Activated T-cell treated with anti-CD3 and anti-CD28 coated beads, Interleukin-2, amount 50 U/mL, for 48 hours (primary cell): ENCODE measurements at places on chromosomes 7 and 10.

- DNase-seq: no peak
These were observed 21.5 kb downstream of the CHST3 start for GRCh38 chr10:71985542-71986250.

DNA sequence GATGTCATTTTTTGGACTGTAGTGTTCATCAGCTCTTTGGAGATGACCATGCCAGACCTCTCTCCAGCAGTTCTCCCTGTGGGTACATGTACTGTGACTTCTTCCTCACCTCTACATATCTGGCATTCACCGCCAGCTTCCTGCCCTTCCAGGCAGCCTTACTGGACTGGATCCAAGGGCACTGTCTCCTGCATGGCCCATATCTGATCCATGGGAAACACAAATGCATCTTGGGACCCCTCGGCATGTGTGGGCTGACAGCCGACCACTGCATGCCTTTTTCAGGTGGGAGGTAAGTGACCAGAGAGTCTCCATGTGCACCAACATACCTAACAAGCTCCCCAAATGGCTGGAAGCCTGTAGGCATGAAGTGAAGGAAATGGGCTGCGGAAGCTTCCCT is 3.9 kb upstream of the BLVRA start:
- no peak for DNase-seq

DNA sequence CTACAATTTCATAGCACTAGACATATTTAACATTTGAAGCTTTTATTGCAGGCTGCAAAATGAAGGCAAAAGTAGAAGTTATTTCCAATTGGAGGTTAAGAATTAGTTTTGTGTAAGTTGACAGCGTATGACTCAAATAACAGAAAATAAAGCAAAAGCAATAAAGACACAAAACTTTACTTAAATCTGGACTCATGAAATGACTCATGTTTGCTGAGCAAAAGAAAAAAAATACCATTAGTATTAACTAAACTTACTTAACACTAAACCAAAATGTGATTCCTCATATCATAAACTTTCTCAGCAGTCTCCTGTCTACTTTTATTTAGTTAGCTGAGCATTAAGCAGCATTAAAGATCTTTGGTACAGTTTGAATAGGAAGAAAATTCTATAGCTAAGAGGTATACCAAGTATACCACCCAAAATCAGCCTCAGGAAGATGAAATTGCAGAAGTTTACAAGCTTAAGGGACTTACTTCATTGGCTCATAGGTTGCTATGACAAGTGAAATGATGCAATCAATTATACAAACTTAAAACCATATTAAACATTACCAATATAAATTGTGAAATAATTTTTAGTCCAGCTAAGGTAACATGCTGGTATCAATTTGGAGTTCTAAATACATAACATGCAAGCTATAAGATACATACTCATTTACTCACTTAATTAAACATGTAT is 1131.4 kb downstream of the XPNPEP1 start:
- no peak for DNase-seq

DNA sequence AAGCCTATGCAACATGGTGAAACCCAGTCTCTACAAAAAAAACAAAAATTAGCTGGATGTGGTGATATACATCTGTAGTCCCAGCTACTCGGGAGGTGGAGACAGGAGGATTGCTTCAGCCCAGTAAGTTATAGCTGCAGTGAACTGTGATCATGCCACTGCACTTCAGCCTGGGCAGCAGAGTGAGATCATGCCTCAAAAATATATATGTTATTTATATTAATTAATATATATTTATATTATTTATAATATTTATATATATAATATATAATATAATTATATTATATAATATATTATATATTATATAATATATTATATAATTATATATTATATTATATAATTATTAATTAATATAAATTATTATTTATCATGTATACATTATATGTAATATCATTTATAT is 1158.4 kb upstream of the AUTS2 start:
- DNase-seq: no peak

GRCh38 chr10:13703101-13703818 is 116.5 kb downstream of the PRPF18 start:
- DNase-seq: no peak

GRCh38 chr10:129523723-129524316 is 56.8 kb downstream of the MGMT start:
- no peak for DNase-seq

GRCh38 chr10:73920089-73920488 is 9.2 kb downstream of the PLAU start:
- no peak for DNase-seq

DNA sequence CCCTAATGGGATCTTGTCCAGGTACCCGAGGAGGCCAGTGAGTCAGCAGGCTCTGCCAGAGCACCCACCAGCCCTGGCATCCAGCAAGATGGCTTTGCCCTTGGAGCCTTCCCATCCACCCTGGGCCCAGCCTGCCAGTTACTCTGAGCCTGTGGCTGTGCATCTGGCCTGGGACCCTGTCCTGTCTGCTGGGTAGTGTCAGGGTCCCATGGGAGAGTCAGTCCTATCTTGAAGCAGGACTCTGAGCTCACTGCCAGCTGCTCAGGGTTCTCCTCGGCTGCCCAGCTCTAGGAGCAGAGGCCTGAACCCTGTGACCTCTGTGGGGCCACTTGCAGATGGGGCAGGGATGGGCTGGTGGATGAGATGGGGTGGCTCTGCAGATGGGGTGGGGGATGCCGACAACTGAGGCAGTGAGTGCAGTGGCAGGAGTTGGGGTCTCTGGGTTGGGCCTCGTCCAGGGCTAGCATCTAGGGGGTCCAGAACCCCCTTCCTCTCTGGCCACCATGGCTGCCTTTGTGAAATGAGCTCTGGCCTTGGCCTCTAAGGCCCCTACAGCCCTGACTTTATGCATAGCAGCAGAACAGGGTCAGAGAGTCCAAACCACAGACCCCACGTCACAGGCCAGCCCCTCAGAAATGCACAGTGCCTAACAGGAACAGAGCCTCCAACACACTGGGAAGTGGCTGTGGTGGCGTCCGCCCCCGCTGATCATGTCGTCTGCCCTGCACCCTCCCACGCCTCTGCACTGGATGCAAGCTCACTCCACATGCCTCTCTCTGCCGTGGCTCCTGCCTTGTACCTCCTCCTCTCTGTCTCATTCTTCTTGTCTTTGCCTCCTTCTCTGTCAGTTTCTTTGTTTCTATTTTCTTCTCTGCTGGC is 88.1 kb upstream of the RET start:
- no peak for DNase-seq

GRCh38 chr10:29408847-29409240 is 120.0 kb downstream of the LYZL1 start:
- no peak for DNase-seq

DNA sequence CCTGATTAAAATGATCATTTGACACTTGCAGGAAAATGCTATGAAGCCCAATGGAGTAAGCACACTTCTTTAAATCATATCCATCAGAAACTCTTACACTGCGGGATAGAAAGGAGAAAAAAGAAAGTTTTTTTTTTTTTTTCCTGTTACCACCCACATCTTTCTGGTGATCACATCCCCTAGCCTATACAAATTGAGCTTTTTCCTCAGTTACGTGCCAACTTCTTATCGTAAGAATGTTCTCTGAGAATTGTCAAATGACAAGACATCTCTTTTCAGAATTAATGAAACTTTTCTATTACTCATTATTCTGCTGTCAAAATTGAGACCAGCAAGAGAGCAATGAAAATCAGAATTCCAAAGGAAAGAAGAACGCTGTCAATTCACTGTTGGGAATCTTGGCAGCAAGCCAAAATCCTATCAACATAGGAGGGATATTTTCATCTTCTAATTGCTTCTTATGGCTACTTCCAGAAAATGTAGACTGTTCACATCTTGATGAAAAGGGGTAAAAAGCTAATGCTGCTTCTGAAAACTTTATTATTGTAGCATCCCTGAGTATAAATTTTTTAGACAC is 179.5 kb downstream of the ADAM12 start:
- DNase-seq: no peak

DNA sequence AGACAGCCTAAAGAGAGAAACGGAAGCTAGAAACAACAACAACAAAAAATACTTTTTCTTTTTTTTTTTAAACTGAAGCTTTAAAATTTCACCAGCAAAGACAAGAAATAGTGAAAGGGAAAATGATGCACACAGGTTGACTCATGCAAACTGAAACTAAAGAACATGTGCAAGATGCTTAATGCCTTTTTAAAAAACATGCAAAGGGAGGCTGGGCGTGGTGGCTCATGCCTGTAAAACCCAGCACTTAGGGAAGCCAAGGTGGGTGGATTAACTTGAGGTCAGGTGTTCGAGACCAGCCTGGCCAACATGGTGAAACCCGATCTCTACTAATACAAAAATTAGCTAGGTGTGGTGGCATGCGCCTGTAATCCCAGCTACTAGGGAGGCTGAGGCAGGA is 15.1 kb upstream of the CUBN start:
- peak; percentile 68 for DNase-seq

DNA sequence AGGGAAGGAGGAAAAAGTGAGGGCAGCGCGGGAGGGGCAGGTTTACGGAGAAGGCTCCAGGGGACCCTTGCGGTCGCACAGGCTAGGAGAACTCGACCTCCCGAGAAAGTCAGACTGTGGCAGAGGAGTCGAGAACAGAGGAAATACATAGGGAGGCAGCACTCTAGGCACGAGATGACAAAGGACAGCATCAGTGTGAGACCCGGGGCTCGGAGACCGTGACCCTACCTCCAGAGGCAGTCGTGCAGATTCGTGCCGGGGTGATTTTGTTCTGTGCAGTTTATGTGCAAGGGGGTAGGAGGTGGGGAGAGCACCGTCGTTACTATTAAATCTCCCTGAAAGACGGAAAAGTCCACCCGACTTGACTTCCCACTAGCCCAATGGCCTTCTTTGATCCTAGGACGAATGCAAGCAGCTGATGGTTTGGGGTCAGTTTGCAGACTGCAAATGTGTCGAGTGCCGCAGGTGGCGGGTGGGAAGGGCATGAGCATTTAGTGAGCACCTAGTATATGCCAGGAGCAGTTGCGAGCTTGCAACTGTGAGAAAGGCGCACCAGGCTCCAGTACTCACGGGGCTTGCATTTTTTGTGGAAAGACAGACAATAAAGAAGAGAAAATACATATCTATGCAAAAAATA is 674 bp upstream of the OSBPL3 start:
- DNase-seq: no peak

- no peak for DNase-seq
These were observed 21.5 kb upstream of the CRHR2 start for GRCh38 chr7:30703756-30704155.

DNA sequence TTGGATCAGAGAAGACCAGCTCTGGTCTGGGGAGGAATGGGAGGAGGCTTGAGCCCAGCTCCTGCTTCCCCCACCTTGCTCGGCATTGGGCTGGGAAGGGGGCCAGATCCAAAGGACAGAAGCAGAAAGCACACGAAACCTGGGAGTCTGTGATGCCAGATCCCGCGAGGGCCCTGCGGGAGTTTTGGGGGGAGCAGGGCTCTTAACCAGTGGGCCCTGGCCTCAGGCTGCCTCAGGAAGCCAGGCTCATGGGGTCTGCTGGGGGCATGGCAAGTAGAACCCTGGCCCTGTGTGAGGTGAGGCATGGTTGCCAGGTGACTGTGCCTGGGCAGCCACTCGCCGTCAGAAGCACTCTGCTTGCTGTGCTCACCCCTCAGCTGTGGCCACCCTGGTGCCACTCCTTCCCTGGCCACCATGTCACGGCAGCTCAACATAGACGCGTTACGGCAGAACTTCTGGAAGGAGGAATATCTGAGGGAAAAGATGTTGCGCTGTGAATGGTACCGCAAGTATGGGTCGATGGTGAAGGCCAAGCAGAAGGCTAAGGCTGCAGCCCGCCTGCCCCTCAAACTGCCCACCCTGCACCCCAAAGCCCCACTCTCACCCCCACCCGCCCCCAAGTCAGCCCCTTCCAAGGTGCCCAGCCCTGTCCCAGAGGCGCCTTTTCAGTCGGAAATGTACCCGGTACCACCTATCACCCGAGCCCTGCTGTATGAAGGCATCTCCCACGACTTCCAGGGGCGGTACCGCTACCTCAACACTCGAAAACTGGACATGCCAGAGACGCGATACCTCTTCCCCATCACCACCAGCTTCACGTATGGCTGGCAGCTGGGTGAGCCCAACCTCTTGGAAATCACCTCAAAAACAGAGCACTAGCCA is 3.6 kb downstream of the ATP6V1F start:
- no peak for DNase-seq

GRCh38 chr7:157616426-157616825 is 279.6 kb downstream of the DNAJB6 start:
- DNase-seq: no peak

GRCh38 chr7:45606931-45607330 is 32.8 kb downstream of the ADCY1 start:
- DNase-seq: no peak

DNA sequence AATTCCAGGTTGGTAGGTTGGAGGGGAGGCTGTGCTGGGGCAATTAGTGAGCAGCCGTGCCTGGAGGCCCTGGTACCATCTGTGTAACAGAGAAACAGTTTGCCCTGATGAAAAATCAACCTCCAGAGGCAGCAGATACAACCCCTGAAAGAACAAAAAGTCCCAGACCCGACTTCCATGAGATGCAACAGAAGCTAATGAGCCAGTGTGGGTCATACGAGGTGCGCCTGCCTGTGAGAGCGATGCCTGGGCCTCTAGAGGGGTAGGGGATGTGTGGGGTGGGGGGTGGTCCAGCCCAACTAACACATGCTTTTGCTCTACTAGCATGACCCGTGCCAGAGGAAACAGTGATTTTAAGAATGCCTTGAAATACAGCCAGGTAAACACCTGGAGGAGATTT is 39.3 kb downstream of the CELF2 start:
- DNase-seq: no peak

DNA sequence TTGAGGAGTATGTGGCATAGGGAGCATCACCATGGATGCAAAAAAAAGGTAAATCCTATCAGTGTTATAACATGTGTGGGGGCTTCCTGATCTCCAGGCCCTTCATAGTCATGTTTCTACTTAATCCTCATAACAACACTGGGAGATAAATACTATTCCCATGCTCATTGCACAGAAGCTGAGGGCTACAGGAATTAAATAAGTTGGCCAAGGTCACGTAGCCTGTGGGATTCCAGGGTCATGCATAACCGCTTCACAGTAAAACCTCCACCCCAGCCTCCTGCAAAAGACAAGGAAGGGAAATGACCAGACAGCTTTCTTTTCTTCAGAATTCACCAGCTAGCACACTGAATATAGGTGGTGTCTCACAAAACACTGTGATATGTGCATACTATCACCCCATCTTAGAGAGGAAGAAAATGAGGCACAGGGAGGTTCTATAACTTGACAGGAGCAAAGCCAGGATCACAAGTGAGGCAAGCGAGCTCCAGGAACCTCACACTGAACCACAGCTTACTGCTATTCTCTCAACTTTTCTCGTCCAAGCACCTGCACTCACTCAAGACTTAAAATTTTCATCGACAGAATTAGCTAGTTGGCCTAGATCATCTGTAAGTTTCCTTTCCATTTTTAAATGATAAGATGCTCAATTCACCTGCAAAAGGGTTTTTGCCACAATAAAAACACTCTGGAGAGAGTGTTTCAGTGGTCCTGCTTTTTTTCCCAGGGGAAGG is 13.4 kb downstream of the JAZF1 start:
- DNase-seq: no peak

GRCh38 chr10:43727935-43728334 is 79.3 kb upstream of the ZNF32 start:
- no peak for DNase-seq
